ENCODE measurements at places on chromosomes 13 and 19. TPM values are rescaled to one million over a fixed set of nuclear protein-coding genes. Genes with fewer than 3 reads are reported as not detected.

The KIR3DL1 gene
- 0.23 TPM for total RNA-seq

The SLC1A6 gene
- not detected for total RNA-seq

The NLRP11 gene
- not detected for total RNA-seq

The JAK3 gene
- total RNA-seq, result 237 TPM

The IGSF23 gene
- not detected for total RNA-seq

- DNase-seq, result no peak
These were observed 1.1 kb downstream of the HSPB6 start for GRCh38 chr19:35755550-35756376.

DNA sequence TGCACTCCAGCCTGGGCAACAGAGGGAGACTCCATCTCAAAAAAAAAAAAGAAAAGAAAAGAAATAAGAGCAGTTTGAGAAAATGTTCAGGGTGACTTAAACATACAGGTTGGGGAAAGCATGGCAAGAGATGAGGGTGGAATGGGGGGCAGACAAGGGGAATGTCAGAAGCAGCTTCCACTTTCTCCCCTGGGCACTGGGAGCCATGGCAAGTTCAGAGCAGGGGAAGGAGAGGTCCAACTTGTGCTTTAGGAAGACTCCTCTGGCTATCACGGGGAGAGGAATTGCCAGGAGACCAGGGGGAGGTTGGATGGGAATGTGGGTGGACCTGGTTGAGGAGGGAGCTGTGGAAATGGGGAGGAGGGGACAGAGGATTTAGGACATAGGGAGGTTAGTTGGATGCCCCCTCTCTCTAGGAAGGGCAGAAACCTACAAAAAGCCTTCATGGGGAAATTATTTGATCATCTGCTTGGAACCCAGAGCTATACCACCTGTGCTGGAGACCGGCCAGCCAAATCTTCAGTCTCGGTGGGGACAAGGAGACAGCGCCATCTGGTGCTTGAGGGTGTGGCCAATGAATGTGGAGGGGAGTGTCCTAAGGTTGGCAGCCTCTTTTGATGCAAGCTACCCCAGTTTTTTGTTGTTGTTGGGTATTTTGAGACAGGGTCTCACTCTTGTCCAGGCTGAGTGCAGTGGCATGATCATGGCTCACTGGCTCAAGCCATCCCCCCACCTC, 7.3 kb upstream of the STRN4 start:
- no peak for DNase-seq

GRCh38 chr13:112828756-112829155, 138.9 kb downstream of the ATP11A start:
- DNase-seq, result no peak

DNA sequence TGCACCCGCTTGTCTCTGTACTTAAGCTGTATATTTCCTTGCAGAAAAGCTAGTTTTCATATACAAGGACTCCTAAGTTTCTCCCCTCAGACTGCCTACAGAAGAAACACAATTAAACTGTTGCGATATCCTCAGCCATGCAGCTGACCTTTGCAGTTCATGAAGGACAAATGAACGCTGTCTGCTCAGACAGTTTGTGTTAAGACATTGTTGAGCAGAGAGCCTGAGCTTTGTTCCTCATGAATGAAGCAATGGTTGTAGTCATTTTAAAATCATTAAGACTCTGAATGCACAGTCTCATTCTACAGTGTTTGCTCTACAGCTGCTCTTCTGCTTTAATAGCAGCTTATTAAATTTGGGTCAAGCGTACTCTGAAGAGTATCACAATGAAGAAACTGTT, 23.2 kb upstream of the MAB21L1 start:
- no peak for DNase-seq

- peak; percentile 12 for DNase-seq
These were observed 102.6 kb upstream of the MYCBP2 start for GRCh38 chr13:77429320-77430142.

DNA sequence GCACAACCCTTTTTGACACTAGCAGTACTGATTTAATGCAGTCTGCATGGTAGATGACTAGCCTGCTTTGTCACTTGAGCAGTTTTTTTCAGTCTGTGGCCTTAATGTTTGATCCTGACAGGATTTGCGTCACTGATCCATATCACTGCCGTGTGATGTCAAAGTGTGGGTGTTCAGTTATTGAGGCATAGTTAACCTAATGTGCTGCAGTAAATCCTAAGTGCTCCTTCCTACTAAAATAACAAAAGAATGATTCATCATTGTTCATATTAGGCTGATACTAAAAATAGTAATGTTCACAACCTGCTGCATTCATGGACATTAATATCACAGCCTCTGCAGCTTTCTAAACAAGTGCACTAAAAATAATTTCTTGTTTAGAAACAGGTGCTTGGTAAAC, 121.9 kb upstream of the MLNR start:
- no peak for DNase-seq

DNA sequence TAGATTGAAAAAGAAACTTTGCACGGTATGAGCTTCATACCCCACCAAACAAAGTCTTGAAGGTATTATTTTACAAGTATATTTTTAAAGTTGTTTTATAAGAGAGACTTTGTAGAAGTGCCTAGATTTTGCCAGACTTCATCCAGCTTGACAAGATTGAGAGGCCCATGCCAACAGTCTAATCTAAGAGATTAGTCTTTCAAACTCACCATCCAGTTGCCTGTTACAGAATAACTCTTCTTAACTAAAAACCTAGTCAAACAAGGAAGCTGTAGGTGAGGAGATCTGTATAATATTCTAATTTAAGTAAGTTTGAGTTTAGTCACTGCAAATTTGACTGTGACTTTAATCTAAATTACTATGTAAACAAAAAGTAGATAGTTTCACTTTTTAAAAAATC, 41.9 kb upstream of the RAP2A start:
- DNase-seq, result no peak

- DNase-seq, result no peak
These were observed 14.7 kb downstream of the SMARCA4 start for GRCh38 chr19:10975374-10976130.

DNA sequence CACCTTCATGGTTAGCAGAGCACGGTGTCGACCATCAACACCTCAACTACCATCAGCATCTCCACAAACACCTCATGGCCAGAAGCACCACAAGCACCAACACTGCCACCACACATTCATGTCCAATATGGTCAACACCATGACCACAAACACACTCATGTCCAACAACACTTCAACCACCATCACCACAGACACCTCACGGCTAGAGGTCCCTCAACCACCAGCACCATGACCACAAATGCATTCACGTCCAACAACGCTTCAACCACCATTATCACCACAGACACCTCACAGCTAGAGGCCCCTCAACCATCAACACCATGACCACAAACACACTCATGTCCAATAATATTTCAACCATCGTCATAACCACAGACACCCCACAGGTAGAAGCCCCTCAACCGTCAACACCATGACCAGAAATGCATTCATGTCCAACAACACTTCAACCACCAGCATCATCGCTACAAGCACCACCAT, 10.2 kb downstream of the TRAPPC5 start:
- DNase-seq, result no peak

- DNase-seq, result no peak
These were observed 1825.3 kb downstream of the SLITRK5 start for GRCh38 chr13:89496478-89496877.

- DNase-seq, result no peak
These were observed 54.7 kb upstream of the URAD start for GRCh38 chr13:28043224-28043623.

DNA sequence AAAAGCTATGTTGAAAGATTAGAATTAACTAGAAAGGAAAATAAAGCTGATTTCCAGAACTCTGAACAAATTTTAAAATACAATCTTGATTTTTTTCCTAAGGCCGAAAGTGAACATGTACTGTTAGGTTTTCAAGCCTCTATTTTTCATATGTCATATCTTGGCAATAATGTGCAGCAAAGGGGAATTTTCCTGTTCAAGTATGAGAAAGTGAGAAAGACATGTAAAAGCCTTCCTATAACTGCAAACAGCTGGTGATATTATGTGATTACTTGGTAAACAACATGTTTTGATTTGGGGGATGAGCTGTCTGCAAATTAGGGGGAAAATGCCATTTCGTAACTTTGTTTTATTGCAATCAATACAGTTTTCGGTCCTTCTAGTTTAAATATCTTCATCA, 4.0 kb upstream of the KLF12 start:
- DNase-seq, result no peak

DNA sequence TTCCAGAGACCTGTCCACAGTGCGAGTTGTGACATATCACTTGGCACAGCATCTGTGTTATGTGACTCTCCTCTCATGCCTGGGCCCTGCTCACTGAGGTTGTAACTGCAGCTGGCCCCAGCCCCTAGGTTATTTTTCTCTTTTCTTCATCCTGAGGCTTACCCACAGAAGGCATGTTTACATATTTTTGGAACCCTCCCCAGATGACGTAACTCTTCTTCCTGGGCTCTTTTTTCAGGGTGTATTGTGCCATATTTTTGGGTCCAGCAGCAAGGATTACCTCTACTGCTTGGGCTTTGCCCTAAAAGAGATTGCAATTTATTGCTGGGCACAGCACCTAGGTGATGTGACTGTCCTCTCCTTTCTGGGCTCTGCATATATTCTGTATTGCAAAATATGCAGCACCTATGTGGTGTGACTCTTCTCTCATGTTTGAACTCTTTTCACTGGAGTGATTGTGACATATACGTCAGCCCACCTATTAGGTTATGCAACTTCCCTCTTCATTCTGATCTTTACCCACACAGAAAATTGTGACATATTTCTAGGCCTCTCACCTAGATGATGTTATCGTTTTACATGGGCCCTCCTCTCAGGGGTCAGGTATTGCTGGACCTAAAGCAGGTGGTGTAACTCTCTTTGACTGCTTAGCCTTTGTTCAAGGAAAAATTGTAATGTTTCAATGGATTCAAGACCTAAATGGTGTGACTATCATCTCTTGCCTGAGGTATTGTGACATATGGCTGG, 64.5 kb upstream of the ZNF724 start:
- DNase-seq, result no peak

DNA sequence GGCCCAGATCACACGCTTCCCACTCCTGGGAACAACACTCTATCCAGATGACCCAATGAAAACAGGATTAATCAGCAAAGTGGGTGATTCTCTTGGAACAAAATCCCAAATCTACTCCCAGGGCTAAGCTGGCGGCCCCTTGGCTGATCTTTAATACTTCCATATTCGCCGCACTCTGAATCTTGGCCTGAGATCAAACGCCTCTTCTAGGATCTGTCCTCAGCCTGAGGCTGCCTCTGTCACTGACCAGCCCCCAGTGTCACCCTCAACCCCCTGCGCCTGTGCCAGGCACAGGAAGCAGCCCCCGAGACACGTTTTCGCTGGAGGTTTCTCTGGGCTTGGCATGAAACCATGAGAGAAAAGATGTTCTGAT, 2.4 kb upstream of the CTXN1 start:
- DNase-seq, result no peak

GRCh38 chr19:38044267-38045111, 137.5 kb downstream of the SIPA1L3 start:
- DNase-seq, result no peak

DNA sequence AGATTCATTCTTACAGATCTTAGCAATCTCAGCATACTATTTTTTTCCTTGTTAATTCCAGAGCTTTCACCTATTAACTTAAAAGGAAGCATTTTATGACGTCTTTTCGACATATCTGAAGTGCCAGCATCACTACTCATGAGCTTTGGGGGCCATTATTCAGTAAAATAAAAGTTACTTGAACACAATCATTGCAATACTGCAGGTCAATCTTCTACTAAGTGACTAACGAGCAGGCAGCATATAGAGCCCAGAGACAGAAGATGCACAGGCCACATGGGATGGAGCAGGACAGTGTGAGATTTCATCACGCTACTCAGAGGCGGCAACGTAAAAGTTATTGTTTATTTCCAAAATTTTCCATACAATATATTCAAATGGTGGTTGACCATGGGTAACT, 382.6 kb downstream of the PCDH9 start:
- DNase-seq, result no peak

DNA sequence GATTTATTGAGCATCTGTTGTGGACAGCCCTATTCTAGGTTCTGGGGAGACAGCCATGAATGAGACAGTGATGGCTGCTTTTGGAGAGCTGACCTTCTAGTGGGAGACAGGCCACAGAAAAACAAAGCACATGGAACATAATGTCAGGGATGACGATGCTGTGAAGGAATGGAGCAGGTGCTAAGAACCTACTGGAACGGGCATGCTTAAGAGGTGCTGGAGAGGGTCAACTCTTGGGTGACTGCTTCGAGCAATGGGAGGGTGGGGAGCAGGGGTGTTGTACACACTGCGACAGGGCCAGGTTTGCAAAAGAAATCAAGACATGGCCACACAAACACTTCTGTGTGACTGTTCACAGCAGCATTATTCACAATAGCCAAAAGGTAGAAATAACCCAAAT, 12.1 kb upstream of the CEACAM16 start:
- DNase-seq, result no peak

DNA sequence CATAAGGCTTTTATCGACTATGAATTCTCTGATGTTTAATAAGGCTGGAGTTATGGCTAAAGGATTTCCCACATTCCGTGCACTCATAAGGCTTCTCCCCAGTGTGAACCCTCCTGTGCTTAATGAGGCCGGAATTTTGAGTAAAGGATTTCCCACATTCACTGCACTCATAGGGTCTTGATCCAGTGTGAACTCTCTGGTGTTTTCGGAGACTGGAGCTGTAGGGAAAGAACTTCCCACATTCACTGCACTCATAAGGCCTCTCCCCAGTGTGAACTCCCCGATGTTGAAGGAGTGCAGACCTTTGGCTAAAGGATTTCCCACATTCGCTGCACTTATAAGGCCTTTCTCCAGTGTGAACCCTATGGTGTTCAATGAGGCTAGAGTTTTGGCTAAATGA, 7.4 kb downstream of the ZNF154 start:
- DNase-seq, result no peak
